ENCODE measurements at places on chromosomes 13 and 19. TPM values are rescaled to one million over a fixed set of nuclear protein-coding genes. Genes with fewer than 3 reads are reported as not detected.
A peak's percentile ranks its signal among the peaks of the same experiment; 100 is the strongest.

GRCh38 chr13:20182231-20182846 is 10.4 kb downstream of the GJB2 start:
- H3K27ac ChIP-seq: no peak overlapping the region
- H3K36me3 ChIP-seq: peaks cover 6% of the 10 kb centered on the region
- no peak overlapping the region for H3K4me3 ChIP-seq
- peaks cover 7% of the 10 kb centered on the region for H3K4me1 ChIP-seq
- no peaks in the 10 kb centered on the region for H3K27me3 ChIP-seq
- peak; percentile 78 for DNase-seq

TMEM150B gene
- not detected for total RNA-seq

CEACAM3 gene
- not detected for total RNA-seq

- H3K27me3 ChIP-seq: no peaks in the 10 kb centered on the region
- H3K4me3 ChIP-seq: peak overlapping the region; percentile 89
- peak overlapping the region; percentile 95 for H3K27ac ChIP-seq
- peak; percentile 25 for DNase-seq
- H3K36me3 ChIP-seq: peaks cover 14% of the 10 kb centered on the region
Measured at GRCh38 chr13:48234566-48235340, 1.7 kb downstream of the ITM2B start.

DNA sequence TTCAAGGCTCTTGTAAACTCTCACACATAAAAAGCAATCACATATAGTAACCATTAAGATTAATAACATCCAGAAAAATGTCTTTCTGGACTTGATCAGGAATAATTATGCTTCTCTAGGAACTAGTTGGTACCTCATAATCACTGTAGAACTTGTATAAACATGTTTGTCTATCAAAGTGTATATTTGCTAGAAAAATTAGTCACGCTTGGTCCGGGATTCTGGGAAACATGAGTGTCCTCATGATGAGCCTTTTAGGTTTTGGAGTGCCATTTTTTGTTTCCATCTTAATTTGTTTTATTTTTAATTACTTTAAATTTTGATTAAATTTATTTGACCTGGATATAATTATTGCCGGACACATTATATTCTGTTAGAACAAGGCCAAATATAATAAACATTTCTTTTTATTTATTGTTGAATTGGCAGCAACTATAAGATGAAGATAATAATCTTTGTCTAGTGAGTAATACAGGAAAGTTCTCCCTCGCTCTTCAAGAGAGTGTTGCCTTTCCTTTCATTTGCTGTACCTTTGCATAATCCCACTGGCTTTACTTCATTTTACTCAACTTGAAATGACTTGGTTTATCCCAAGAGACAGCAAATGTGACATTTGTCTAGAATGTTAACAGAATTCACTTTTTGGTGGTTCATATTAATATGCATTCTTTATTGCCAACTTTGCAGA is 207.0 kb downstream of the NALCN start:
- H3K27me3 ChIP-seq: no peaks in the 10 kb centered on the region
- no peak overlapping the region for H3K4me3 ChIP-seq
- peak overlapping the region; percentile 11 for H3K27ac ChIP-seq
- peaks cover 21% of the 10 kb centered on the region for H3K4me1 ChIP-seq
- peak; percentile 36 for DNase-seq
